Fibroblast of lung (primary cell): ENCODE measurements at places on chromosomes 6 and 20. TPM values are rescaled to one million over a fixed set of nuclear protein-coding genes. Genes with fewer than 3 reads are reported as not detected.

GRCh38 chr6:123625696-123626095, 11.1 kb downstream of the TRDN start:
- DNase-seq, result no peak

- no peak for DNase-seq
These were observed 22.2 kb upstream of the MTRF1L start for GRCh38 chr6:153024709-153025017.

- DNase-seq, result no peak
These were observed 19.1 kb upstream of the REV3L start for GRCh38 chr6:111502154-111502553.

JAG1 gene
- polyA plus RNA-seq, result 5.8 and 16.3 TPM in 2 replicates

SPDEF gene
- 0.03 TPM in 1 of 2 replicates, not detected in the other for polyA plus RNA-seq

OPRL1 gene
- 0.17 and 0.49 TPM in 2 replicates for polyA plus RNA-seq

CCDC170 gene
- polyA plus RNA-seq, result 0.36 and 0.76 TPM in 2 replicates
